ENCODE measurements at places on chromosomes 16 and 17.

GRCh38 chr17:55728833-55729232 lies 6.2 kb upstream of the TMEM100 start:
- no peak for DNase-seq

DNA sequence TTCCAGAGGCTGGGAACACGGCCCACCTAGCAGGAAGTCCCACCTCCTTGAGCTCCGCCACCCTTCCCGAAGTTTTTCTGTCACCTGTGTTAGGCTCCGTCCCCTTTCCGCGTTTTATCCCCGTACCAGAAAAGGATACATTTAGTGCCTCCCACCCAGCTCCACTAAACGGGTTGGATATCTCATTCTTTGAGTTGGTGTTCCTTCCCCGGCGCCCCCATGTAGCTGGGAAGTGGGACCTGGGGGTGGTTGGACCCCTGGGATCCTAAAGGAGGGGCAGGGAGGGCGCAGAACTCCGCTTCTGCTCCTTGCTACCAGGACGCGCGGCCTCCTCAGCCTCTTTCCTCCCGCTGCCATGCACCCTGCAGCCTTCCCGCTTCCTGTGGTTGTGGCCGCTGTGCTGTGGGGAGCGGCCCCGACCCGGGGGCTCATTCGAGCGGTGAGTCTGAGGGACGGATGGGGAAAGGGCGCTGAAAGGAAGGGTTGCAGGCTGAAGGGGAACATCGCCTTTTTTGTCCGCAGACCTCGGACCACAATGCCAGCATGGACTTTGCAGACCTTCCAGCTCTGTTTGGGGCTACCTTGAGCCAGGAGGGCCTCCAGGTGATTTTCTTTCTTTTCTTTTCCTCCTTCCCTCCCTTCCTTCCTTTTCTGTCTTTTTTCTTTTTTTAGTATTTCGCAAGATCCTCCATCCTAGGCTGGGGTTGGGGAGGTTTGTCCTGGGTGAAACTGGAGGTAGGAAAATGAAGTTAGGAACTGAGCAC lies 669 bp downstream of the RNF167 start:
- DNase-seq = no peak

- DNase-seq = no peak
These were observed 166.5 kb upstream of the ANKFN1 start for GRCh38 chr17:55986817-55987216.

DNA sequence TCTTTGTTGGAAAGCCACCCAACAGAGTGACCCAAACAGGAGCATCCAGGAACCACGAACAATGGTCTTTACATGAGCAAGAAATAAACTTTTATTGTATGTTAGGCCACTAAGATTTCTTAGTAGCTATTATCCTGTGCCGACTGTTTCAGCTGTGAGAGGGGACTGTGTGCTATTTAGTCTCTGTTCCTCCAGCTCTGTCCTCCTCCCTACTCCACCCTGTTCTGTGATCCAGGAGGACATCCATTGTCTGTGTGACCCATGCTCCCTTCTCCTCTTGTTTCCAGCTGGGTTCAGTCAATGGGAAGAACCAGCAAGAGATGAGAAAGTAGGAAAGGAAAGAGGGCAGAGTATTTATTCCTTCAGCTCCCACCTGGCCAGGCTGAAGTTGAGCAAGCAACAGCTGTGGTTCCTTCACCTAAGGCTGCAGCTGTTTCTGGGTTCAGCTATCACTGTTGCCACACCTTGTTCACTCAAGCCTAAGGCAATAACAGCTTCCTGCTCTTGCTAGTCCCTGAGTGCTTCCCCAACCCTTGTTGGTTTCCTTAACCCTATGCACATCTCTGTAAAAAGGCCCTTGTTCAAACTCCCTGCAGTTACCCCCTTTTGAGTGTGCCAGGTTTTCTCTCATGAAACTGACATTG lies 14.9 kb upstream of the B4GALNT2 start:
- no peak for DNase-seq

- DNase-seq = no peak
These were observed 39.9 kb downstream of the UBE2G1 start for GRCh38 chr17:4326608-4327007.

DNA sequence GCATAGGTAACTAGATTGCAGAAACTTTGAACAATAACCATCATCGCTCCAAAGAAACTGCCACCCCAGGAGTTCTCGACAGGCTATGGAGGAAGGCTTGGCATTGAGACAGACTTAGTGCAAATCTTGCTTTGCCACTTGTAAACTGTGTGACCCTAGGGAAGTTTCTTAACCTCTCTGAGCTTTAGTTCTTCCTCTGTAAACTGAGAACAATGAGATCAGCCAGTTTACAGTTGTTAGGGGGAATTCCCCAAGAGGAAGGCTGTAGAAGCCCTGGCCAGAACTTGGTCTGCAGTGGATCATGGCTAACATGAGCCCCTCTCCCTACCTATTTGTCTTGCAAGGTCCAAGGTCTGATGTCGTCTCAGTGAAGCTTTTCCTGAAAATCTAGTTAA lies 78.9 kb downstream of the NT5M start:
- no peak for DNase-seq

DNA sequence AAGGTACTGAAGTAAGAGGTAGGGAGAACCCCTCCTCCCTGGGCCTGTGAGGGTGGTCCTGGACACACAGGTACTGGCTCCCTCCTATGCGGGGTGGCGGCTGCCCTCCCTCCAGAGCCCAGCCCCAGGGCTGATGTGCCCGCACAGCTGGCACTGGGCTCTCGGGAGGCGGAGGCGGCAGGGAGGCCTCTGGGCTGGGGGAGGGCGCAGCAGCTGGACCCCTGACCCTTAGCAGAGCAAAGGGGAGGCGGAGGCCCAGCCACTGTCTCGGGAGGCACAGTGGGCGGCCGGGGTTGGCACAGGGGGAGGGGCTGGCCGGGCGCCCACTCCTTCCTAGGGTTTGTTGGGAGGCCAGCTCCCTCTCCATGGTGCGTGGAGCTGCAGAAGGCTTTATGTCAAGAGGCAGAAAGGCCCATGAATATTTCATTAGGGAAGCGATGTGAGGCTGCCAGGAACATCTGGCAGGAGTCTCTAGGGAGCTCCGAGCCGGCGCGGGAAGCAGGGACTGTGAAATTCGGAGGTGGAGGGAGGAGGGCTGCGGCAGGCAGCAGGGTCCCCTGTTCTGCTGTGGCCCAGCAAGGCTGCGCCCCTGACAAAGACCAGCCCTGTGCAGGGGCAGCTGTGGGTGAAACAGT lies 44.1 kb upstream of the ACSF3 start:
- DNase-seq = no peak

- DNase-seq = peak; percentile 75
These were observed 21.4 kb upstream of the SLC6A4 start for GRCh38 chr17:30256756-30257506.

DNA sequence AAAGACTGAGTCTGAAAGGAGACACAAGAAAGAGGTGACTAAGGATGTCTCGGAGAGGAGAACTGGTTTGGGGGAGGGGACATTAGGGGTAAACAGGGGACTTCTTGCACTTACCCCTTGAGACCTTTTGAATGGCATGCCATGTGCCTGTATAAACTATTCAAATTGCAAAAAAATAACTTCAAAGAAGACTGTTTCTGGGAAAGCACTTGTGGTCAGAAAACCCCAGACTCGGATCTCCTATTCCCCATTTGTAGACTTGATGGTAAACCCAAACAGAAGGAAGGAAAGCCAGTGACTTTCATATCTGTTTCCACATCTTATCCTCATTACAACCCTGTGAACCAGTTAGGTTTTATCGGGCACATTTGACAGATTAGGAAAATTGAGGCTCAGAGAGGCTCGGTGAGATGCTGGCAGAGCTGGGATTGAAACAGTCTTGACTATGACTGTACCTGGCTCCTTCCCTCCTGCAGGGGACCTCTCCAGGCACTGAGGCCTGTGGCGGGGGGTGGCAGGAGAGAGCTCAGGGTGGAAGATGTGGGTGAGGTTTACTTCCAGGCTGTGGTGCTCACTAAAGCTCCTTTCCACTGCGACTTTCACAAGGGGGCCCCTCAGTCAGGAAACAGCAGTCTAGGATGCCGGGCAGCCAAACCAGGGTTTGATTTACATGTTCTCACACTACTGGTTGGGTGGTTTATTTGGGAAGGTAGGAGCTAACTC lies 30.5 kb upstream of the PLCG2 start:
- no peak for DNase-seq

- DNase-seq = no peak
These were observed 11.0 kb downstream of the KRT33A start for GRCh38 chr17:41339571-41340172.

Measured in amniotic epithelial cell (primary cell).